ENCODE measurements at places on chromosomes 11 and 22.

GRCh38 chr11:9887472-9887871 is 223.6 kb downstream of the SWAP70 start:
- no peak for DNase-seq

GRCh38 chr11:83611600-83611999 is 325.4 kb upstream of the CCDC90B start:
- no peak for DNase-seq

- DNase-seq: no peak
Observed at GRCh38 chr11:74232311-74232950, 61.3 kb downstream of the PPME1 start.

GRCh38 chr11:6456361-6457073 is 15.7 kb upstream of the HPX start:
- no peak for DNase-seq

DNA sequence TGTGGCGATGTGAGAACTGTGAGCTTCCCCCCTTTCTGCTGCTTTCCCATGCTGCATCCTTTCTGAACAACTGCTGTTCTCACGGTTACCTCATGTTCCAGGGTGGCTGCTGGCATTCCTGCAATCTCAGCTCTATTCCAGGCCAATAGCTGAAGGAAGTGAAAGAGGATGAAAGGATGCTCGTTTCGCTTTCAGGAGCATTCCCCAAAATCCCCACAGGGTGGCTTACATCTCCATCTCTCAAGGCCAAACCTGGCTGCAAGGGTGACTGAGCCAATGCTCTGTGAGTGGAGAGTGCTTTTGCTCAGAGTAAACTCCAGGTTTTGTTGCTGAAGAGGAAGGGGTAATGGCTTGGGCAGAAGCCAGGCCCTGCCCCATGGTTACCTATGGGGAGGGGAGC is 848.2 kb downstream of the BRD1 start:
- no peak for DNase-seq

- DNase-seq: no peak
Observed at GRCh38 chr22:33544707-33545106, 375.6 kb downstream of the LARGE1 start.

DNA sequence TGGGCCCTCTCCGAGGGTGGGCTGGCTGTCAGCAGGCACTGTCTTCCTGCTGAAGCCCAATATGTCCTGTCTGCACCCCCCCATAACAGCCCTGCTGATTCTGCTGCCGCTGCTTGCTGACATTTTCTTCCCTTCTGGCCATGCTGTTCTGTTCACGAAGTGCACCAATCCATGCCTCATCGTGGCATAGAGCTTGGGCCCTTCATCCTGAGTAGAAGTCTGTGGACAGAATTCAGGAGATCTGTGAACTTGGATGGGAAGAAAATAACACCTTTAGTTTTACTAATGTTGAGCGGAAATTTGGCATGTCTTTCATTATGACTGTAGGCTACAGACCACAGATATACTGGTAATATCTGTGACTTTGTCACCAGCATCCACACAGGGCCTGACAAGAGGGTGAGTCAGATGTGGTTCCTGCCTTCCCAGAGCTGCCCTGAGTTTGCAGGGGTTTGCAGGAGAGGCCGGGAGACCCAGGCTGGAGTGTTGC is 14.1 kb upstream of the KIAA0930 start:
- no peak for DNase-seq

GRCh38 chr11:34161812-34162492 is 56.5 kb downstream of the NAT10 start:
- DNase-seq: no peak

DNA sequence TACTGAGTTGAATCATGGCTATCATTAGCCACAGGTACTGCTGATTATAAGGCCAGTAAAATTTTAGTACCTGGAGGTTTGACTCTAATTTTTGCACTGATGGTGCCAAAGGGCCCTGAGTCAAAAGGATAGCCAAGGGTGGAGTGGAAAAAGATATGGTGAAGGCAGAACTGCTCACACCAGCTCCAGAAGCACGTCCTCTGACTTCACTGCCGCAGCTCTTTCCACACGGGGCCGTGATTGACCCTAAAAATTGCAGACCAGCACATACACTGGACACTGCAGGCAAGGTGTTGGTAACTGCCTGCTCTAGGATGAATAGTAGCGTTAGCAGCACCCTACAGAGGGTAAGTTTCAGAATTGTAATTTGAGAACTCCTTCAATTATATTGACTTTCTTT is 25.4 kb upstream of the GRIK4 start:
- no peak for DNase-seq

- no peak for DNase-seq
Observed at GRCh38 chr11:93922830-93923229, 72.4 kb upstream of the VSTM5 start.

DNA sequence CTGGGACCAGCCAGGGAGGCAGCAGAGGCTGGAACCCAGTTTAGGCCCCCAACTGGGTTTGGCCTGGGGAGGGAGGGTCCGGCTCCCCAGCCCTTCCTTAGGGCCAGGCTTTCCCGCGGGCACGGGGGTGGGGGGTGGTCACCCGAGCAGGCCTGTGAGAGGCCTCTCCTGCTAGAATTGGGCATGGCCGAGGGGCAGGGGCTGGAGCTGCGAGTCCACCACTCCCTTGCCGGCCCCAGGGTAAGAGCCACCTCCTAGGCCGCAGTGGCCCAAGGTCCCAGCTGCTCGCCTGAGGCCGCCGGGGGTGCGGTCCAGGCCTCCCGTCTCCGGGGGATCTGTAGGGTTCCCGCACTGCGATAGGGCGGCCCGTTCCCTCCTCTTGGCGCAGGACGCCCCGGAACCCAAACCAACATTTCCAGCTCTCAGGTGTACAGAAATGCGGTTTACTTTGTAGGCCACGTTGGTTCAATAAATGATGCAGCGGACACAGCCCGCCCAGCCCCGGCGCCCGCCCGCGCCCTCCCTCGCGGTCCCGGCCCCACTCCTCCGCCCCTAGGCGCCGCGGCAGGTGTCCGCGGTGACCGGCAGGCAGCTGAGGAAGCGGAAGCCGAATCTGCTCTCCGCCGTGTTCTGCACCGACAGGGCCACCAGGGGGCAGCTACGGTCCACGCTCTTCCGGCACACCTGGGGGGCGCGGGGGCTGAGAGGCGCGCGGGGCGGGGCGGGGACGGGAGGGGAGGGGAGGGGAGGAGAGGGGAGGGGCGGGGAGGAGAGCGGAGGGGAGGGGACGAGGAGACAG is 5.9 kb downstream of the LMNTD2 start:
- no peak for DNase-seq

DNA sequence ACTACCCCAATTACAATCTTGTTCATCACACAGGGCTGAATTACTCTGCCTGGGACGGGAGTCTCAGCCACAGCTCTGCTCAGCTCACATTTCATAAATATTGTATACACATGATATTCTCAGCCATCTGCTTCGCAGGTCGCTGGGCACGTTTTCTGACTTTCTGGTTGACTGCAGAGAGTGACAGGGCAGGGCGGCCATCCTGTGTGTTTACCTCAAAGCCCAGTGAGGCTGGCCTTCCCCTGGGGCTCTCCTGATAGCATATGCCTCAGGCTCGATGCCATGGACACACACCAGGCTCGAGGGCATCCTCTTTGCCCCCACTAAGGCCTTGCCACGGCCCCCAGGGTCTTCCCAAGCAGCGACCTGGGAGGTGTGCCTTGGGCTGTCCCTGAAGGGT is 345.0 kb downstream of the CADM1 start:
- DNase-seq: no peak

DNA sequence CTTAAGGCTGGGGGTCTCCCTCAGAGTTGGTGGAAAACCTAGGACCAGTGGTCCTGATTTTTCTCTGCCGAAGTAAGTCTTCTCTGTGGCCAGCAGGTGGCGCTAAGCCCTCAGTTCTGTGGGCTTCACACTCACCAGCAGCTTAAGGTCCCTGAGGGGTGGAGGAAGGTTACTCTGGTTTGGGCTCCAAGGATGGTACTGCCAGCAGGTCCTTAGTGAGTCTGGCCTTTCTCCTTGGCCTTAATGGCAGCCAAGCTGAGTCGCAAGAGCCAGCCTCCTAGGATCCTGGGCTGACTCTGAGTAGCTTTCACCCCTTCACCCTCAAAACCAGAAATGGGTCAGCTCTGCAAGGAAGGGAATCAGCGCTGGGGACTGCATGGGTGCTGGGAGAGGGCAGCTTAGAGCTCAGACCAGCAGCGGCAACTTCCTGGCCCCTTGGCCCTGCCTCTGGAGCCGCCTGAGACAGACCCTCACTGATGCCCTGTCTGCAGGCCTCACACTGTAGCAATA is 4.4 kb downstream of the KCNJ11 start:
- peak; percentile 35 for DNase-seq

- no peak for DNase-seq
Observed at GRCh38 chr22:17767233-17768065, 6.8 kb downstream of the BID start.

DNA sequence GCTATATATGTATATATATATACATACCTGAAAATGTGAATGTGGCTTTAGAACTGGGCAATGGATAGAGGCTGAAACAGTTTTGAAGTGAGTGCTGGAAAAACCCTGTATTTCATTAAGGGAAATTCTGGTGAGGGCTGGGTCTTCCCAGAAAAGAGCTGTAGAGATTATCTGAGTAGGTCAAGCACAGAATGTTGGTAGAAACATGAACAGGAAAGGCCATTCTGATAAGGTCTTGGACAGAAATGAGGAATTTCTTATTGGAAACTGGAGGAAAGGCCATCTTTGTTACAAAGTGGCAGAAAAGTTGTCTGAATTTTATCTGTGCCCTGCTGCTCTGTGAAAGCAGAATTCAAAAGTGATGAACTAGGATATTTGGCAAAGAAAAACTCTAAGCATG is 25.4 kb downstream of the RTL6 start:
- no peak for DNase-seq

DNA sequence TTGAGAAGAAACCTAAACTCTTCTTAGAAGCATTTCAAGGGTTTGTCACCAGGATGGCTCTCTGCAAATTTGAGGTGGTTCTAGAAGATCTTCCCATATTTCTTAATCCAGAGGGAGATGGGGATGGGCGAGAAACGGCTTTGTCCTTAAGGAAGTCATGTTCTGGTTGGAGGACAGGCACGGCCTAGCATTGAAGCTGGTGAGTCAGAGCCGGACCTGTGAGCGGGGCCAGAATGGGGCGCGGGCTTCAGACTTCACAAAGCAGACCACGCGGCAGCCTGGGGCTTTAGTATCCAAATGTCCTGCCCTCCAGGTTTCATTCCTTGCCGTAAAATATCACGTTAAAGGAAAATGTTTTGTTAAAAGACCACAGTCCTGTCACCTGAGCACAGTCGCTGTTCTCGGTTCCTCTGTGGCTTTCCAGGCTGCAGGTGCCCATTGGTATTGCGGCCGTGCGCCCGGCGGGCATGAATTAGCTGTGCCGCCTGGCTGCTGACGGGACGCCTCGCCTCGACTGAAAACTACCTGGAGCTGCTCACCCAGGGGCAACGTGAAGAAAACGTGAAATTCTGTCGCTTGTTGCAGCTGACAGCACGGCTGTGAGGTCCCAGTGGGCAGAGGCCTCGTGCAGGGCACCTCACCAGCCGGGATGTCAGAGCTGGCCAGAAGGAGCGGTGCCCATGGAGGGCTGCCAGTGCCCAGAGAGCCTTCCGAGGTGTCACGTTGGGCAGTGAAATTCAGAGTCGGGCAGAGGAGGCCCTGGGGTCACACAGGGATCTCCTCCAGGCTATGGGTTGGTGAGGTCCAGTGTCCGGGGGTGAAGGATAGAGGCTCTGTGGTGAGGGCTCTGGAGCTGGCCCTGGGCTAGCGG is 59.0 kb downstream of the LRP5 start:
- no peak for DNase-seq

GRCh38 chr11:39971938-39972337 is 1487.5 kb downstream of the LRRC4C start:
- no peak for DNase-seq

DNA sequence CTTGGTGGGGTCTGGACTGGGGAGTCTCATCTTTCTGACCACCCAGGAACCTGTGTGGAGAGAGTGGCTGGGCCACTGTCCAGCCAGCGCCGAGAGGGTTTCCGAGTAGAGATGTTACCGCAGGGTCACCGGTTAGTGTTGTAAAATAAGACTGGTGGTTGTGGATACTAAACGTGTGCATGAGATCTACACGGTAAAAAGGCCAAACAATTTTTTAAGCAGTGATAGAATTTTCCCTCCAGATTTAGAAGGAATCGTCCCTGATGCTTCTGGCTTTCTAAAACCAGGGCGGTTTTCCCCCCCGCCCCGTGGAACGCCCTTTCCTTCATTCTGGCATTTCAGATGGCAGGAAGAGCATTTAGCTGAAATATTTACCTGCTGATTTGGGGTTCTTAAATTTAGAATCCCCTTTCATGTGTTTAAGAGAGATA is 72.6 kb upstream of the PPARA start:
- no peak for DNase-seq

DNA sequence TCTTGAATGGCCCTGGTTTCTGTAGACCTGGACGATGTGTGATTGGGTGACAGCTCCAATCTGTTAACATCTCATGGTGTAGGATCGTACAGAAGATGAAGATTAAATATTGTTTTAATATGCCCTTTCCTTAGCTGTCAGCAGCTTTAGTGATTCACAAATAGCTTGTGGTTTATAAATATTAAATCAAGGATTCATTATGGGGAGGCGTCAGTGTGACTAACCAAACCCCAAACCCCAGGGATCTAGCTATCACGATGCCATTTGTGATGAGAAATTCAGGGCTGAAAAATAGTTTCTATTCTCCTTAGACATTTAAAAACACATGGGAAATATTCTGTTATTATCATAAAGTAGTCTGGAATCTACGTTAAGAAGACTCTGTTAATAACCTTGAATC is 73.4 kb downstream of the NCAM1 start:
- no peak for DNase-seq

DNA sequence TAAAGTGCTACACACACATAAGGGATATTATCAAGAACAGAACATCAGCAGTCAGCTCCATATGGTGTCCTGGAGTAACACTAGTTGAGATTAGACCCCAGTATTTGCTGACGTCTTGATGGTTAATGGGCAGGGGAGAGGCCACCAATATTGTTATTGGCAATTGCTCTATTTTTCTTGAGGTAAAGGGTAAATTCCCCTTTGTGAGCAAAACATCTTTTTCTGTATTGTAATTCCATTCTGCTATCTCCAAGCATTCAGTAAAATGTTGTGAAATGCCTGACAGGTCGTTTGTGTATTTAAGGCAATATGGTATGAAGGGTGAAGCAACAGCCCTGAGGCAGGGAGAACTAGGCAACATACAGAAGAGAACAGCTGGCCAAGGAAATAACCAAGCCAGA is 21.9 kb downstream of the PC start:
- no peak for DNase-seq

Measured in HS-5 (cell line).